ENCODE measurements at places on chromosomes 6 and 20. TPM values are rescaled to one million over a fixed set of nuclear protein-coding genes. Genes with fewer than 3 reads are reported as not detected.

TNF gene
- 0.19 TPM for total RNA-seq

SPATA25 gene
- 0.43 TPM for total RNA-seq

MBOAT1 gene
- total RNA-seq: 1.1 TPM

GRCh38 chr20:2804041-2804828 is 3.8 kb upstream of the CPXM1 start:
- no peak for DNase-seq
- no peaks in the 10 kb centered on the region for H3K36me3 ChIP-seq
- peaks cover 13% of the 10 kb centered on the region for H3K4me1 ChIP-seq
- H3K4me3 ChIP-seq: peak overlapping the region; percentile 34

- no peak overlapping the region for H3K4me3 ChIP-seq
- no peak overlapping the region for H3K27ac ChIP-seq
- H3K36me3 ChIP-seq: no peaks in the 10 kb centered on the region
- H3K27me3 ChIP-seq: no peaks in the 10 kb centered on the region
- DNase-seq: no peak
These were observed 181.9 kb downstream of the SYNDIG1 start for GRCh38 chr20:24651171-24651975.

- no peaks in the 10 kb centered on the region for H3K27me3 ChIP-seq
- H3K27ac ChIP-seq: no peak overlapping the region
- peaks cover 3% of the 10 kb centered on the region for H3K4me1 ChIP-seq
These were observed 36.5 kb downstream of the SYNJ2 start for GRCh38 chr6:158018041-158018771.

Data from neural progenitor cell (in vitro differentiated cells).